NCI-H187 treated with DMSO at 0.1 percent for 48 hours (cell line): ENCODE measurements at places on chromosomes 4 and X.

GRCh38 chr4:70925899-70926635, 23.9 kb downstream of the MOB1B start:
- DNase-seq = no peak

DNA sequence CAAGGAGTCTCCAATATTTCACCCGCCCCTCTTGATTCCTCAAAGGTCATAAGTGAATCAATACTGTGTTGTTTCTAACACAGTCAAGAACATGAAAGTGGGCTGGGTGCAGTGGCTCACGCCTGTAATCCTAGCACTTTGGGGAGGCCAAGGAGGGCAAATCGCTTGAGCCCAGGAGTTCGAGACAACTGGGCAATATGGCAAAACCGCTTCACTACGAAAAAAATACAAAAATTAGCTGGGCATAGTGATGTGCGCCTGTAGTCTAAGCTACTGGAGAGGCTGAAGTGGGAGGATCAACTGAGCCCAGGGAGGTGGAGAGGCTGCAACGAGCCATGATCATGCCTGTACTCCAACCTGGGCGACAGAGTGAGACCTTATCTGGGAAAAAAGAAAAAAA, 3.4 kb downstream of the ACSL1 start:
- no peak for DNase-seq

- DNase-seq = no peak
Observed at GRCh38 chr4:164948975-164949374, 28.5 kb downstream of the TRIM61 start.

GRCh38 chr4:54237770-54238169, 8.7 kb downstream of the PDGFRA start:
- DNase-seq = no peak

GRCh38 chr4:22190855-22191254, 242.3 kb upstream of the KCNIP4 start:
- DNase-seq = no peak

- DNase-seq = no peak
Observed at GRCh38 chrX:86104526-86104925, 43.7 kb upstream of the DACH2 start.

DNA sequence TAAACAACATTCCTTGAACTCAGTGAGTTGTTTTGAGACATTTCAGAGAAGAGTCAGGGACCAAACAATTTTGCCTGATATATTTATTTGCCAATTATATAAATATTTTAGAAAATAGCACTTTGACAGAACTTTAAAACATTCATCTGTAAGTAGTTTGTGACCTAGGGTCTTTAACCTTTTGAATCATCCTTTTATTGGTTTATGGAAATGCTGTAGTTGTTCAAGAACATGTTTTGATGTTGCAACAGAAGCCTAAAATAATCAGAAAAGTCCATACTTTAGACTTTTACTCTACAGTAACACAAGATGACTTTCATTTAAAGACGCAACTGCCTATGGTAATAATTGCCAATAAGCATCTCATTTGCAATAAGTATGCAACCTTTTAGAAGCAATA, 43.0 kb downstream of the CXCL1 start:
- no peak for DNase-seq

DNA sequence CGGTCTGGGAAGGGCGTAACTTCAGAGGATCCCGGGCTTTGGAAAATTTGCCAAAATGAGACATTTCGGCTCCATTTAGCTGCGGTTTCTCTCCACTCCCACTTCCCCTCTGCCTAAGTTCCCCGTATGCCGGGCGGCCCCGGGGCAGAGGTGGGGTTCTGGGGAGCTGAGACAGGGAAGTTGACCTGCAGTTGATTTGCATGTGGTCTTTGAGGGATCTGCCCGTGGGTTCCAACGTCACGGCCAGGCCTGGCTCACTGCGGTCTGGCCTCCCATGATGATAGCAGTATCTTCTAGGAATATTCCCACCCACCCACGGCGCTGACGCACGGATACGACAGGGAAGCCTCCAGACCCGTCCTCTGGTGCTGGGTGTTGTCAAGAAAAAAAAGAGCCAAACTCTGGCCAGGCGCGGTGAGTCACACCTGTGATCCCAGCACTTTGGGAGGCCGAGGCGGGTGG, 27.3 kb upstream of the CRLF2 start:
- DNase-seq = no peak

DNA sequence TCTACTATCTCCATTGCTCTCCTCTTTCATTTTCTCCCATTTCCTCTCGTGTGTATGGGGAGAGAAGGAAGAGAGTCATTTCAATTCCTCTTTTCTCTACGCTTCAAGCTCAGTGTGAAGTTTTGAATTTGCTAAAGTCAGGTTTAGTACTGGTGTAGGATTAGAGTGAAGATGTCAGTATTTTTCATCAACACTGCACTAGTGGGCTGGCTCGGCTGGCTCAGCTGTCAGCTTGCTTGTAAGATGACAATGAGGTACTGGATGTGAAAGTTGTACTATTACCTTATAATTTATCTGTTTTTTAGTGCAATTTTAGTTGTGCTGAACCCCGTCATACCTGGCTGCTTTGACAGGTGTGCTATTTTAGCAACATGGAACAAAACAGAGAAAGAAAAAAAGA, 2.1 kb upstream of the SH2D1A start:
- DNase-seq = no peak

DNA sequence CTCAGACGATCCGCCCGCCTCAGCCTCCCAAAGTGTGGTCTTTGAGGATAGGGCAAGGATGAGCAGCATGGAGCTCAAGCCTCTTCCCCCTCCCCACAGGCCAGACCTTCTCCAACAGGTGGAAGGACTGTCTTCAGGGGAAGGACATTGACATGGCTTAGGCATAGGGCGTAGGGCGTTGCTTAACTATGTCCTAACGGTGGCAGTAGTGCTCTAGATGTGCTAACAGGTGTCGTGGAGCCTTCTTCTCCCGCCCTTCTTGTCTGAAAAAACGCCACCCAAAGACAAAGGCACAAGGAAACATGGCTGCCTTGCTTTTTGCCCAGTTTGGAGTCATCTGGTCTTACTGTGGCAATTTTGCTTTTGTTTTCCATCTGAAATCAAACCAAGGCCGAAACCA, 219.8 kb downstream of the OR13H1 start:
- peak; percentile 96 for DNase-seq

- no peak for DNase-seq
Observed at GRCh38 chr4:72938516-72938915, 131.0 kb downstream of the COX18 start.

GRCh38 chr4:40710484-40711254, 39.1 kb upstream of the NSUN7 start:
- no peak for DNase-seq

GRCh38 chr4:150695162-150695561, 113.2 kb downstream of the MAB21L2 start:
- DNase-seq = no peak

DNA sequence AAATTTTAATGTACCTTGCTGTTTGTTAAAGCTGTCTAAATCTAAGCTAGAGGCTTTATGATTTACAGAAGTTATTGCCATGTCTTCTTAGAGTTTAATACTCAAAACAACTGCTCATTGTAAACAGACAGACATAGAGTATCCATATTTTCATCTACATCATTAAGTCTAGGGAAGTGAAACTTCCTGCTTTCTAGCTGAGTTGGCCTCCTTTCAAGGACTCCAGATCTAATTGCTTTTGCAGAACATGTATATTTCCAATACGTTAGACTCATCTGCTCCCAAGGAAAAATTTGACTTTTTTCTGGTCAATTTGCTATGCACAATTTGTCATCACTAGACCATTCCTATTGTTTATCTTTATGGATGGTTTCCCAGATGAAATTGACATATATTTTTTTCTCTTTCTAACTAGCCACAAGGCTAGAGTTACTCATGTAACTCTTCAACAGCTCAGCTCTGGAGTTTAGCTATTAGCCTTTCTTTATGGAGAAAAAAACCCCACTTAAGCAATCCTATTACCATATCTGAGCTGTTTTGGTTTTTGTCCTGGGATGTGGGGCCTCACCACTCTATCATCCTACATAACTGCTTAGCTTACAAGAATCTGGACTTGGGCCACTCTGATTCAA, 122.9 kb downstream of the PPA2 start:
- no peak for DNase-seq

- no peak for DNase-seq
Observed at GRCh38 chrX:10474510-10474909, 145.9 kb downstream of the MID1 start.

GRCh38 chrX:154383359-154384283, 4.5 kb downstream of the EMD start:
- DNase-seq = no peak

GRCh38 chr4:153906231-153906630, 117.3 kb upstream of the SFRP2 start:
- DNase-seq = no peak

GRCh38 chr4:36111172-36111571, 133.1 kb downstream of the ARAP2 start:
- DNase-seq = no peak

- DNase-seq = no peak
Observed at GRCh38 chr4:41104155-41104554, 110.2 kb downstream of the APBB2 start.

DNA sequence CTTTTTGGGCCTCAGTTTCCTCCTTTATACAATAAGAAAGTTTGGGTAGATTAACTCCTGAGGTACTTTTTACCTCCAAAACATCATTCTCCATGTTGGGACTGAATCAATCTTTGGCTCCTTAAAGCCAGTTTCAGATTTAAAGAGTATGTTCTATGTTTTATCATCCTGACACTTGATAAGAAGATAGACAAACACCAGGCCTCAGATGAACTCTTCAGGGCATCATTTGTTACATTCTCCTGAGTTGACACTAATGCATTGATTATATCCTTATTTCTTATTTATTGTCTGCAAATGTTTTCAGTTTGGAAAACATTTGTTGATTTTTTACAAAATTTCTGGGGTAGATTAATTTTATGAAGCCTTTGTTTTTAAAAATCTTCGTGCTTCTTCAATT, 102.7 kb upstream of the CCSER1 start:
- DNase-seq = no peak

- no peak for DNase-seq
Observed at GRCh38 chr4:167897116-167897515, 195.2 kb upstream of the ANXA10 start.

DNA sequence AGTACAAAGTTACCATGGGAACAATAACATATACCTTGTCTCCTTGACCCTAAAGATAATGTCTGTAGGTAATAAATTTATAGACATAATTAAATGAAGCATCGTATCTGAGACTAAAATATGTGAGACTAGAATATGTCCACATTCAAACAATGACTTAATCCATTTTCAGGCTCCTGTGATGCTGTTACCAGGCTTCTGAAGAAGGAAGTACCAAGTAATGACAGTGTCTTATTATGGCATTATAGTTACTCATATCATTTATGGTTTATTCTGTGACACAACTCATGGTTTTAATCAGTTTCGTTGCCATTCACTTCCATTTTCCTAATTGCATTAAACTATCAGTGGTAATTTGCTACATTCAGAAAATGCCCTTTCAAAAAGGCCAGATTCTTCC, 100.6 kb upstream of the GPM6B start:
- no peak for DNase-seq

- DNase-seq = no peak
Observed at GRCh38 chr4:67167849-67168248, 377.5 kb downstream of the CENPC start.

GRCh38 chr4:153834901-153835300, 46.0 kb upstream of the SFRP2 start:
- DNase-seq = no peak

GRCh38 chr4:76984127-76984526, 34.6 kb downstream of the SEPTIN11 start:
- no peak for DNase-seq

GRCh38 chr4:152352622-152353116, 183.2 kb downstream of the FBXW7 start:
- DNase-seq = peak; percentile 59

DNA sequence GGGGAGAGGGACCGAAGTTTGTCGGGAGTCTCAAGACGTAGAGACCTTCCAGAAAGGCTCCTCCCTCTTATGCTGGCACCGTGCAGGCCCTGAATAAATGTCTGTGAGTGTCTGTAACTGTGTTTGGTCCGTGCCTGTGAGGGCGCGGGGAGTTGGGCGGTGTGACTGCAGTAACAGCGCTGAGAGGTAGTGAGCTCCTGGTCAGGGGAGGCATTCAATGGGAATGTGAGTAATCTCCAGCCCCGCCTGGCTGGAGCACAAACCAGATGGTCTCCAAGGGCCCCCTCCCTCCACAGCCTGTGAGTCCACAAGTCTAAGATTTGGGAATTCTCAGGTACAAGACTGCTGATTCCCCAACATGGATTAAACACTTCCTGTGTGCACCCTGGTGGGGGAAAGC, 100.0 kb downstream of the HMX1 start:
- no peak for DNase-seq

DNA sequence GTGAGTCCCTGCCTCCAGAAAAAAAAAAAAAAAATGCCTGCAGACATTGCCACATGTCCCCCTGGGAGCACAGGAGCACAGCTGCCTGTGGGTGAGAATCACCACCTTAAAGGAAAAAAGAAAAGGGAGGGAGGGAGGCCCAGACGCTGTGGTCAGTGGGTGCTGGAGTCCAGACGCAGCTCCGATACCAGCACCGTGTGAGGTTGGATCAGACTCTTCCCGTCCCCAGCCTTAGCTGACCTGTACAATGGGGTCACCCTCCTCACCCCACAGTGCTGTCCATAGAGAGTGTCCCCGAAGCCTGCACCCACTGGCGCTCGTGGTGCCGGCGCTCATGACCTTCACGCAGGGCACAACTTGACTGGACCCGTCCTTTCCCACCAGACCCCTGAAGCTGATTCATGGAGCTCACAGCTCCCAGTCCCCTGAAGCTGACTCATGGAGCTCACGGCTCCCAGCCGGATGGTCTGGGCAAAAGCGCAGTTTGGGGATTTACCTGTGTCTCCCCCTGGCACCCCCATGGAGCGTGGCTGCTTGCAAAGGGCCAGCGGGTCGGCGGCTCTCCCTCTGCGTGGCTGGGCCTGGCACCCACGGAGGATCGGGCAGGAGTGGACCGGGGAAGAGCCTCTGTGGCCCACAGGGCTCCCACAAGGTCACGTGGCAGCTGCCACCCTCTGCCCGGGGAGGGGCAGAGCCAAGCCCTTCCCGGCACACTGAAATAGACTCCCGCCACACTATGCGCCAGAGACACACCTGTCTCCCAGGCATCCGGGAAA, 31.4 kb downstream of the ABLIM2 start:
- DNase-seq = no peak
